ENCODE measurements at places on chromosomes 3 and 15.

GRCh38 chr3:48858709-48859108 is 11.0 kb upstream of the PRKAR2A start:
- no peak for DNase-seq

- no peak for DNase-seq
Observed at GRCh38 chr3:101131767-101132166, 138.5 kb upstream of the ABI3BP start.

DNA sequence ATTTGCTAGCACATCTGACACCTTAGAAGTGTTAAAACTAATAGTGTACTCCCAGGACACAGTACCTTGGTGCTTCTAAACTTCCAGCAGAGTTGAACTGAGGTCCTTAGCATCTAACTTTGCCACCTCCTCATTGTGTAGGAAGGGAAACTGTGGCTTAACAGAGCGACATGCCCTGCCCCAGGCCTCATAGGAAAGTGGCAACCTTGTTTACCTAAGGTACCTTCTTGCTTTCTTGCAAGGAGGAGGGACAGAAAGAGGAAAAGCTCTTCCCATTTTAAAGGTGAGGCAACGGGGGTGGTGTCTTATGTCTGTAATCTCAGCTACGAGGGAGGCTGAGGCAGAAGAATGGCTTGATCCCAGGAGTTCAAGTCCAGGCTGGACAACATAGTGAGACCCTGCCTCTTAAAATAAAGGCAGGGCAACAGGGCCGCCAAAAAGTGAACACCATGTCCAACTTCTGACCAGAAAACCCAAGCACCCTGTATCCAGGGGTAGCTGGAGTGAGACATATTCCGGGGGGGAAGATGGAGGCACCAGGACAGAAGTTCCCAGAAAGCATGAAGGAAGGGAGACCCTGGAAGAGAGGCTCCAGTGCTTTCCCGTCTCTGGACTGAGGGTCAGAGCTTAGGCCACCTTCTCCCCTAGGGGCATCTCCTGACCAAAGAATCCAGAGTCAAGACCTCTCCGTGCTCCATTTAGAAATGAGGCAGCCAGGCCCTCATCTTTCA is 540 bp upstream of the KLHL40 start:
- DNase-seq: no peak

DNA sequence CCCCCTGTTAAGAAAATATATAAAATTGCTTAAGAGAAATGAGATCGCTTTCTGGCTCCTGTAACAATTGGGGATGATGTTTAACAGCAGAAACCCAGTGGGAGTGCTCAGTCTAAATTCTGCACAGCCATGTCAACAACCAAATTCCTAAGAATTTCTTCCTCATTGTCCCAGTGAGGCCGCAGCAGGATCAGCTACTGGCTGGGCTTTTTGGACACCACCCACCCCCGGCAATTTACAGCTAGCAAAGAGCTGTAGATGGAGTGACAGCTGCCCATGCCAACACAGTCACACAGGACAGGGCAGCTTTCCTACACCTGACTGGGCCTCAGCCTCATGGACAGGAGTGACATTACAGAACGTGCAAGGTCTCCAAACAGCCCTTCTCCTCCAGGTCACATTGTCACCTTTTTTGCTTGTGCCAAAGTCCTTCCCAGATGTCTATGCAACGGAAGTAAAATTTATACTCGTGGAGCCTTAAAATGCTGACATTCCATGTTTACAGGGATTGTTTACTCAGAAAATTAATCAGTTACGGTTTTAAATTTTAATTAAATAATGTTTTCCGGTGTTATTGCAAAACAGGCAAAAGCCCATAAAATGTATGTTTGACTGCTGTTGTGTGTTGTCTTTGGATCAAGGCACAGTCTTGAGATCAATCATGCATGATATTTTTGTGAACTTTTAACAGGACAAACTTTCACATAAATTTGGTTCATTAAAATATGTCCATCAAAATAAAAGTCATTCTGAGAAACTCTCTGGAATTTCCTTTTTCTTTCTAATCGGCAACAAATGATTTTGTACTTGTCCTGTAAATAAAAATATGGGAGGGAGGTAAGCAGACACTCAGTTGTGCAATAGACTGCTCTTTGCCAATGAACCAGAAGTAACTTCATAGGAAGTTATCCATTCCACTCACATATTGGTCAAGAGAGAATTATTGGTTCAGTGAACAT is 943.2 kb downstream of the MCTP2 start:
- no peak for DNase-seq

GRCh38 chr3:45516829-45517228 is 77.7 kb upstream of the LIMD1 start:
- DNase-seq: no peak

GRCh38 chr3:94967196-94967595 is 904.3 kb downstream of the NSUN3 start:
- no peak for DNase-seq

DNA sequence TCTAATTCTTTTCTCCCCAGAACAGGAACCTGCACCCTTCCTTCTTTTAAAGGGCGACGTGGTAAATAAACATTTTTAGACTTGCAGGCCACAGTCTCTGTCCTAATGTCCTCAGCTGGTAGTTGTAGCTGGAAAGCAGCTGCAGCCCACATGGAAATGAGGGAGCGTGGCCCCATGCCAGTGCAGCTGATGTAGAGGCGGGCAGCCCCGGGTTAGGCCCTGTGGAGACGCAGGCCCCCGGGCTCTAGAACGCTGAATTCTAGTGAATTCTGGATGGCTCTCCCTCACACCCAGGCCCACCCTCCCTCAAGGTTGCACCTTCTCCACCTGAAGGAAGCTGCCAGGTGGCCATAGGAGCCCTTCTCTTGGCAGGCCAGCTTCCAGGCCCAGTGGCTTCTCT is 52.3 kb downstream of the PGPEP1L start:
- no peak for DNase-seq

DNA sequence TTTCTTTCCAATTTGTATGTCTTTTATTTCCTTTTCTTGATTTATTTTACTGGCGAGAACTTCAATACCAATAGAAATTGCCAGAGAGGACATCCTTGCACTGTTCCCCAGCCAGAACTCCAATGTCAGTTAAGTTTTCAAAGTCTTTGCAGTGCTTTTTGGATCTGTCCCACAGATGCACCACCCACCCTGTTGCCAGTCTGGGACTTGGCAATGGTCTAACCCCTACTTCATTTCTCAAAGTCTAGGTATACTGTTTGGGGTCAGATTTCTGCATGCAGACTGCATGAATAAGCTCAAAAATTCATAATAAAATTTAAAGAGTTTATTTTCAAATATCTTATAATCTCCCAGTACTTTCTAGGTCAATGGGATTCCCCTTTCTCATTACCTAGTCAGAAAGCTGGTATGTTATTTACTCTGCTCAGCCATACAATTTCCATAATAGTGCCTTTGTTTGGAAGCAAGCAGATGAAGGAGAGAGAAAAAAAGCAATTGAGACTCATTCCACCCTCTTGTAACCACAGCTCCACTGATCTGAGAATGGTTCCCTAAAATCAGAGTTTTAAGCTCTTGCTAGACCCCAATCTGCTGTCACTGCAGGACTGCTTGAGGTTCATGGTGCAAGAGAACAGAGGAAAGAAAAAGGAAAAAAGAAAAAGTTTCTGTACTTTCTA is 125.9 kb upstream of the PLXND1 start:
- no peak for DNase-seq

Measured in CD4-positive, alpha-beta T cell treated with Interferon alpha-2 for 1 hour (primary cell).